RPMI7951 (cell line): ENCODE measurements at places on chromosomes 1 and 21. TPM values are rescaled to one million over a fixed set of nuclear protein-coding genes. Genes with fewer than 3 reads are reported as not detected.

The COL9A2 gene
- total RNA-seq: 0.12 and 0.68 TPM in 2 replicates

The RAB3B gene
- total RNA-seq: 5.5 and 5.6 TPM in 2 replicates

The HMGCS2 gene
- total RNA-seq: not detected in 2 replicates

The NCMAP gene
- total RNA-seq: not detected in 2 replicates

The FCN3 gene
- not detected in 2 replicates for total RNA-seq

The LCE1F gene
- not detected in 2 replicates for total RNA-seq

The FCRL3 gene
- not detected in 2 replicates for total RNA-seq

The CFHR1 gene
- not detected in 2 replicates for total RNA-seq

The CASQ1 gene
- total RNA-seq: not detected in 2 replicates

The RNU1-2 gene
- under 0.01 TPM in 1 of 2 replicates, not detected in the other for total RNA-seq

The PTPN22 gene
- total RNA-seq: 0.59 and 1.1 TPM in 2 replicates

The TCHH gene
- under 0.01 TPM in 2 replicates for total RNA-seq

The PLA2G2F gene
- total RNA-seq: not detected in 2 replicates

DNA sequence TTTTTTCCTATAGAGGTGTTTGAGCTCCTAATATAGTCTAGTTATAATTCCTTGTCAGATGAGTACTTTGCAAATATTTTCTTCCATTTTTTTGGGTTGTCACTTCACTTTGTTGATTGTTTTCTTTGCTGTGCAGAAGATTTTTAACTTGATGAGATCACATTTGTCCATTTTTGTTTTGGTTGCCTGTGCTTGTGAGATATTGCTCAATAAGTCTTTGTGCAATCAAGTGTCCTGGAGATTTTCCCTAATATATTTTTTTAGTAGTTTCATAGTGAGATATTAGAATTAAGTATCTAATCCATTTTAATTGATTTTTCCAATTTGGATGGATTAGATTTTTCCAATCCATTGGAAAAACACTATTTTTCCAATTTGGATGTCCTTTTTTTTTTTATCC is 1395.5 kb downstream of the PLA2G4A start:
- no peak for DNase-seq

DNA sequence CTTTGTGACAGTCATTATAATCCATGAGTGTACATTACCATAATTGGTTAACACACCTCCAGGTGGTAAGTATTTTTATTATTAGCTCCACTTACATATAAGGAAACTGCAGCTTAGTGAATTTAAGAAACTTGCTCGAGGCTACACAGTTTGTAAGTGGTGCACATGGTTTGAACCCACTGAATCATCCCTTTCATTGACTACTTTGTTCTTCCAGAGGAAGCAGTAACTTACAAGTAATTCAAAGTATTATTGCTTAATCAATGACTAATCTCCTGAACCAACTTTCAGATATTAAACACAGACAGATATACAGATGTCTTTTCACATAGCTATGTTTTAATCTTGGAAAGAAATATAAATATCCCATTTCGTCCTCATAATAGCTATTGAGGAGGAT is 18.7 kb upstream of the CLDN8 start:
- DNase-seq: peak; percentile 66

- DNase-seq: no peak
These were observed 603 bp upstream of the DHRS3 start for GRCh38 chr1:12618661-12618964.

DNA sequence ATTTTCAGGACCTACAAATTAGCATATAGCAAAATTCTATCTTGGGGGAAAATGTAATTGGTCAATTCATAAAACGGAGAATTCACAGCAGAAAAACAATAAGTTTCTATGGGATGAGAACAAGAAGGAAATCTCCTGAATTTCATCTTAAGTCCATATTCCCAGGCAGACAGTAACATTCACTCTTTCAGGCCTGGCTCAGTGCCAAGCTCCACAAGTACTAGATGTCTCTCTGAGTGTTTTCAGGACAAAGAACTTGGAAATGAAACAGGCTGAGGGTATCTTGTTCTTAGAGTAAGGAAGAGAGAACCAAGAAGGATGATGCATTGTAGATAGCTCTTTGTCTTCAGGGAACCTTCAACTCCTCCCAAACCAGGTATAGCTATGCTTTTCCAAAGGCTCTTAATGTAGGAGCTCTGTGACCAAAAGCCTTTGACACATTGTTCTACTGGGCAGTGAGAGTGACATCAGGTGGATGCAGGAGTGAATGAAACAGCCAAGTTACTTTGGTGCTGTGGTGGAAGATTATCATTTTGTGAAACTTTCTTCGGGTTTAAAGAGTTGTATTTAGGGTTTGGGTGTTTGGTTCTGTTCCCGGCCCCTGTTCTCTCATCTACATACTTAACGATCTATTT is 298.3 kb downstream of the GPATCH2 start:
- DNase-seq: no peak

- DNase-seq: no peak
These were observed 36.7 kb downstream of the ZBTB40 start for GRCh38 chr1:22488319-22488718.

DNA sequence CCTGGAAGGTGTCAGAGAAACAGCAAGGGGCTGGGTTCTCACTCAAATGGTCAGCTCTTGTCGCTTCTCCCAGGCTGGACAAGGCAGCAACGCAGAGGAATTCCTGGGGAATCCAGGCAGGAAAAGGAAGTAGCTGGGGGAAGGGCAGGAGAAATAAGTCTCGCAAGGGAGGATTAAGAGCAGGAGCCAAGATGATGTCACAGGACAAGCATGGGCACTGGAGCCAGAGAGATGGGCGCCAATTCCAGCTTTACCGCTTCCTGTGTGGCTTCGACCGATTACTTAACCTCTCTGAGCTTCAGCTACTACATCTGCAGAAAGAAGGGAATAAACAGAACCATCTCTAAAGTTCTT is 70.5 kb downstream of the SSBP3 start:
- peak; percentile 92 for DNase-seq

DNA sequence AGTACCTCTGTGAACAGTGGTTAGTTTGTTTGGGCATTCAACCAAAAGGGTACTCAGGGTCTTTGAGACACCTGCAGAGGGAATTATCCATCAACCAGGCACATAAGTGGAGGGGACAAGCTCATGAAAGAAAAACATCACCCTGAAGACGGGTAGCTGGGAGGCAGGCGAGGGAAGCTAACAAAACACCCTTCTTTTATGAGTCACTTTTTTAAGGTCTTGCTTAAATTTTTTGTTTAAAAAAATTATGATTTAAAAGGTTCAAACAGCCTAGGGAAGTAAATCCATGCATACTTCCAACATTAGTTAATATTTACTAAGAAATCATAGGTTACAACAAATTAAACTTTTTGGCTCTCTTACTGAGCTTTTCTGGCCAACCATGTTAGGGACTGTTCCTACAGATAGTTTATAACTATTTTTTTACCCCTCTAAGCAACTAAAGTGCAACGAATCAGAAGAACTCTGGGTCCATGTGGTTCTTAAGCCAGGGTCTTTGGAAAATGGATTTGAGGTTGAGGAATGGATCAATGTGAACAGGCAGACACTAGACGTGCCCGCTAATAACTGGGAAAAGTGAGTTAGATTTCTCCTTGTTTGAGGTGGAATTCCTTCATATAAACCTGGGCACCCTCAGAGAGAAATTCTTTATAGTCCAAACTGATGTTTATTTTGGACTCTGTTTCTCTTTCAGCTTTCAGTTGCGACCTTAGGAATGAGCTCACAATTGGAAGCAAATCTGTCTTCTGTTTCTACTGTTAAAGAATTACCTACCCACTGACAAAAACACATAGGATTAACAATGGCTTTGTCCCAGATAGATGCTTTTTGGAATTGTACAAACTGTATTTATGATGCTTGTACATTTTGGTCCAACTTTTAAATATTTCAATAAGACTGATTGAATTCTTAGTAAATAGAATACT is 123.0 kb downstream of the LYPLAL1 start:
- DNase-seq: no peak

DNA sequence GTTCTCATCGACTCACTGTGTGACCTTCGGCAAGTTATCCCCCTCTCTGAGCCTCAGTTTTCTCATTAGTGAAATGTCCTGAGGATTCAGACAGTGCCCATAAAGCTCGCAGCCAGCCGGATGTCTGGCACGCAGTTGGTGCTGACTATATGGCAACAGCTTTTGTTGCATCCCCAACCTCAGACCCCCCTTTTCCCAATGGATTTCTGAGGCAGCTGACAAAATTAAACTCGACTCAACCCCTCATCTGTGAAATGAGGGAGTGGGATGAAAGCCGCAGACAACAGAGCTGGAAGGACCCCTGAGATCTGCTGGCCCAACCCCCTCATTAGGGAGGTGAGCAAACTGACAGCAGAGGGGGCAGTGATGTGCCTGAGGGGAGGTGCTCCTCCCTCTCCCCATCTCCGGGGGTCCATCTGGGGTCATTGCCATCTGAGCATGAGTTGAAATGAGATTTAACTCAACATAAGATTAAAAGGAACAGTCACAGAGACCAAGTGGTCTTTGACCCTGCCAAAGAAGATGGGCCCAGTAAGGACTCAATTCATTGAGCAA is 40.4 kb downstream of the NKAIN1 start:
- no peak for DNase-seq

DNA sequence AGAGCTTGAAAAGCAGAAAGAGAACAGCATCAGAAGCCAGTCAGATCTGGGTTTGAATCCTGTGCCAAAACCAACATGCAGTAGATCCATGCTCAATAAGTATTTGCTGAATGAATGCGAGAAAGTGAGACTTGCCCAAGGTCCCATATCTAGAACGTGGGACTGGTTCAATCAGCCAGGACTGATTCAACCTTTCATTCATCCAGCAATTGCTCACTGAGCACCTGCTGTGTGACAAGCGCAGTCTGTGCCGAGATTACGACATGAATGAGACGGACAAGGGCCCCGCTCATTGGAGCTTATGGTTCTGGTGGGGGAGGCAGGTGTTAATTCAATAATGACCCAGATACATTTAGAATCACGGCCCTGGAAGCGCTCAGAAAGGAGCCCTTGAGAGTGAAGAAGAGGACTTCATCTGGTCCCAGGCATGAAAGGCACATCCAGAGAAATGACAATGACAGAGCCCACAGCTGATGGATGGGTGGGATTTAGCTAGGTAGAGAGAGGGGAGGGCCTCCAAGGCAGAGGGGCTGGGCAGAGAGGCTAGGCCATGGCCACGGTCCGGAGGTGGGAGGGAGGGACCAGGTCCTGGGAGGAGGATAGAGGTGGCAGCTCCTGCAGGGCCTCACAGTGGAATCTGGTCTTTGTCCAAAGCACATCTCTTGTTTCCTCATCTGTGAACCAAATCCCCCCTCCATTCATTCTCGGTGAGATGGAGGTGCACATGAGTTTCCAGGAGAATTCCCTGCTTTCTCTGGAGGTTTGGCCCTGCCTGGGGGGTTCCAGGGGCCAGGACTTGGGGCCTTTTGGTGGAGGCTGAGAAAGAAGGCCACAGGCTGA is 4.2 kb upstream of the FAM131C start:
- DNase-seq: no peak

DNA sequence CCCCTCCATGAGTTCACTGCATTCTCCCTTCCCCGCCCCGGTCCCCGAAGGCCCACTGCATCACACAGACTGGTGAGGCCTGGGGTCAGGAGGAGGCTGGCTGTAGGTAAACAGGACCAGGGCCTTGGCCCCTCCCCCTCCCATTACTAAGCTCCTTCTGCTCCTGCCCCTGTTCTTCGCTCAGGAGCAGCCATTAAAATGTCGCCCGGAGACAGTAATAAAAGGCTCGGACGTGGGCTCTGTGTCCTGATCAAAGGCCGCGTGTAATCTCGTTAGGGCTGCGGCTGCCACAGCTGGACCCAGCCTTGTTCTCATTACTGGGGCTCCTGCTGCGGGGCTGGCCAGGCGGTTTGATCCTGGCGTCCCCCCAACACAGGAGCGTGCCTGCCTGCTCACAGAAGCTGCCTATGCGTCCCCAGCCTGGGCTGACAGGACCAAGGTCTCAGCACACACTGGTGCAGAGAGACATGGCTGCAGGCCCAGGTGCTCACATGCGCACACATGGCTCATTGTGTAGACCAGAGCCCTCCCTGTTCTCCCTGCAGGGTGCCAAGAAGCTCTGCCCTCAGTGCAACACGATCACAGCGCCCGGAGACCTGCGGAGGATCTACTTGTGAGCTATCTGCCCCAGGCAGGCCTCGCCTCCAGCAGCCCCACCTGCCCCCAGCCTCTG is 24.0 kb downstream of the TMEM53 start:
- no peak for DNase-seq

DNA sequence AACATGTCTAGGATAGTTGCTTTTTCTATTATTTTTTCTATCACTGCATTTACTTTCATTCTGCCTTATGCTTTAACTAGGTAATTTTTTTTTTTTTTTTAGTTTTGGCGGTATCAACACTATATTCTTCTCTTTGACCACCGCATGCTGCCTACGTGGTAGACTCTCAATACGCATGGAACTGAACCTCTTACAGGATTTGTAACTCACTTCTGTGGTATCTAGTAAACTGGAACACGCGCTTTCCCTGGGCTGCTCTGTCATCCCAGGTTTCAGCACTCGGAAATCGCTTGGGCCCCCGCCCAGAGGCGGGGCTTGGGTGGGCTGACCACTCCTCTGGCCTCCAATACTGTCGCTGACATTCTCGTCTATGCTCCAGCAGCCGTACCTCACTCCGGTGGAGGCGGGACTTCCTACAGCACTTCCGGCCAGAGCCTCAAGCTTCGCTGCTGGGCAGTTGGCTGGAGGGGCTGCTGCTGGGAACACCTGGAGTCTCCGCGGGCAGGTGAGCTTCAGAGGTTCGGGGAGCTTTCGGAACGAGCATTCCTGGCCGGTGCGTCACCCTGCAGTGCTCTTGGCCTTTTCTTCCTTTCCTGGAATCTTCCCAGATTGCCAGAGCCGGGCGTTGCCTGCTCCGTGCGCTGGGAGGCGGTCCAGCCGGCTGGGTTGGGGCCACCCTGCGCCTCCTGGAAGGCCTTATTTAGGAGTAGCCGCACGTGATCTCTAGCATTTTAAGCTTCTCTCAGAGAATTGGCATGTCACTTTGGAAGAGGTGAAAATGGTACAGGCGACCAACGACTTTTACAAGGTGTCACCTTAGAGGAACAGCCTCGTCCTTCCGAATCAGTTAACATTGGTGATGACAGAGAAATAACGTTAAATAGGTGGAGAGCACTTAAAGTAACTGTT is at the start of gene TBCE:
Gene TBCE, plus strand, starts transcription at position 428 of the 909 bp plus-strand sequence. CDS start 12,623 bp downstream, outside the sequence.
- DNase-seq: peak; percentile 95

GRCh38 chr1:94044290-94044790 is 76.6 kb downstream of the ABCA4 start:
- no peak for DNase-seq

DNA sequence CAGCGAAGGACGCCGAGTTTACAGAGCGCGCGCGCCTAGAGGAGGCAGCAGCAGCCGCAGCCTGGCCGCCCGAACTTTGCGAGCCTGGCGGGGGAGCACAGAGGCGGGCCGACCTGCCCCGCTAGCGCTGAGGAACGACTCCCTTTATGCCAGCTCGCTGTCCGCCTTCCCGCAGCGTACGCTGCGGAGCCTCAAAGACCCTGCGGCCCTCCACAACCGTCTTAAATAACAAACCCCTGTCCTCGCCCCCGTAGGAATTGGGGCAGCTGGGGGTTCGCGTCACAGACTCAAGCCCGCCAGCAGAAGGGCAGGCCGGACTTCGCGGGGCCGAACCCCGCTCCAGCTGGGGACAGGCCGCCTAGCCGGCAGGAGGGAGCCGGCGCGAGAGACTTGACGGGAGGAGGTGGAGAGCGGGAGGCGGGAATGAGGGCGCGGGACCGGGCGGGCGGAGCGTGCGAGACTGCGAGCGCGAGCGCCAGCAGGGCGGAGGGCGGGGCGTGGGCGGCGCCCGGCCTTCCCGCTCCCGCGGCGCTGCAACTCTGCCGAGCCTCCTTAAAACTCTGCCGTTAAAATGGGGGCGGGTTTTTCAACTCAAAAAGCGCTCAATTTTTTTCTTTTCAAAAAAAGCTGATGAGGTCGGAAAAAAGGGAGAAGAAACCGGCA is 1.8 kb upstream of the CDKN2C start:
- DNase-seq: peak; percentile 93
